ENCODE measurements at places on chromosomes 5 and 9.

DNA sequence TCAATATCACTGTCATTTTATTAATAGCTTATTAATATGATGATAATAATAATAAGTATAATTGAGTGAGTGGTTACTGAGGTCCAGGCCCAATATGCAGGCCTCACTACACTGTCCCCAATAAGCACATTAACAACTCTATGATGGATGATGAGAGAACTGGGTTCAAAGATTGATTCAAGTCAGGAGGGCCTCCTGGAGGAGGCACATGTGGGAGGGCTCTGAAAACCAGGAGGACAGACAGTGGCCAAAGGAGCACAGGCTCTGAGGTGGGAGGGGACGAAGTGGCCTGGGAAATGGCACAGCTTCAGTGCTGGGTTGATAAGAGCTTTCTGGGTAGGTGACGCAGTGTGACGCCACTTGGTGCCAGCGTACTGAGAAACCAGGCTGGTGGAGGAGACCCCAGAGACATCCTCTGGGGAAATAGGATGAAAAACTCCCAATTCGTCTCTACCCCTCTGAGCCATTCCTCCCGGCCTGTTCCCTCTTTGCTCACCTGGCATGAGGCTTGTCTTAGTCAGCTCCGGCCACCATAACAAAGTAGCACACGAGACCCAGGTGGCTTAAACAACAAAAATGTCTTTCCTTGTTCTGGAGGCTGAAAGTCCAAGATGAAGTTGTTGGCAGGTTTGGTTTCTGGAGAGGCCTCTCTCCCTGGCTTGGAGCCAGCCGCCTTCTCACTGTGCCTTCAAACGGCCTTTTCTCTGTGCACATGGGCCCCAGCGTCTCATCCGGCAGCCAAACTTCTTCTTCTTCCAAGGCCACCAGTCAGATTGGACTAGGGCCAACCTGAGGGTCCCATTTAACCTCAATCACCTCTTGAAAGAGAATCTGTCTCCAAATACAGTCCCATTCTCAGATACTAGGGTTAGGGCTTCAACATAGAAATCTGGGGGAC lies 31.6 kb downstream of the NTNG2 start:
- DNase-seq = no peak

DNA sequence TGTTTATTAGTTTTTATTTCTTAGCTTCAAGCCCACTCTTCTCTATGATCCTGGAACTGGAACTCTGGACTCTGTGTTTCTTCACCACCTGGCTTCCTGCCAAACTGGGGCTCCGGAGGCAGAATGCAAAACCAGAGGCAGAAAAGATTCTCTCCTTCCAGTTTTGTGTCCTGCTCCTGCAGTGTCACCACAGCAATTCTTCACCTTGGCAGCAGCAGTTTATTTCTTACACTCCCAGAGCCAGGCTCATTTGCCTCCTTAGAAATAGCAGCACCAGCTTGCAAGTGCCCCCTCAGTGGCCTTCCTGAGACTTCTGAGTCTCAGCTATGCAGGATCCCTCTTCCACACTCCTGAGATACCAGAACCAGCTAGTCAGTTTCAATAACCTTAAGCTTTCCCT lies 26.7 kb upstream of the CAMK4 start:
- peak; percentile 6 for DNase-seq

DNA sequence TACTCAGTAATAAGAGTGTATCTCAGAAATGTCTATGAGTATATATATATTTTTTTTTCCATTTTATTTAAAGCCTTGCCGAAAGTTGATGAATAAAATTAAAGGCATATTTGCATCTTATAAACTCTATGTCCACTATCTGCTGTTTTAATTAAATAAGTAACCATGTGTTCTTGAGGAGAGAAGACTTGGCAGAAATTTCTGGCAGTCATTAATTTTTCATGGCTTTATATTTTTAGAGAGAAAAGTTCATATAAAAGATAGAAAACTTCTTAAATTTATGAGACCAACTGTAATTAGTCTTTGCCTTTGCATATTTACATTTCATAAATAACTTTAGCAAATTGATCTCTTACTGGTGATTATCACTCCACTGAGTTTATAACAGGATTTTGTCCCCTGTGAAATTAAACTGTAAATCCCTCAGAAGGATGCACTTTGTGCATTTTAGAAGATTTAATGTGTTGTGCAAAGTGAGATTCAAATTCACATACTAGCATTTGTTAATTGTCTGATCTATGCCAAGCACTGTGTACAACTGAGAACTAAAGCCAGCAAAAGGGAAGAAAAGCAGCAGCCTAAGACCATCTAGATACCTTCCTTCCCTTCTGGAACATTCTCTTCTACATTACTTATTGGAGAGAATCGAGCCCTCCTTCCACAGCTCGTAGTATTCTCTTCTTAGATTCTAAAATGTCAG lies 108.7 kb downstream of the SNCAIP start:
- DNase-seq = no peak

GRCh38 chr5:103101079-103101750 lies 18.7 kb downstream of the GIN1 start:
- no peak for DNase-seq

GRCh38 chr5:149584121-149584520 lies 2.8 kb downstream of the ARHGEF37 start:
- no peak for DNase-seq

GRCh38 chr5:83342465-83342864 lies 129.1 kb upstream of the VCAN start:
- DNase-seq = no peak

- DNase-seq = no peak
Observed at GRCh38 chr9:97064176-97064575, 25.2 kb upstream of the CTSV start.

DNA sequence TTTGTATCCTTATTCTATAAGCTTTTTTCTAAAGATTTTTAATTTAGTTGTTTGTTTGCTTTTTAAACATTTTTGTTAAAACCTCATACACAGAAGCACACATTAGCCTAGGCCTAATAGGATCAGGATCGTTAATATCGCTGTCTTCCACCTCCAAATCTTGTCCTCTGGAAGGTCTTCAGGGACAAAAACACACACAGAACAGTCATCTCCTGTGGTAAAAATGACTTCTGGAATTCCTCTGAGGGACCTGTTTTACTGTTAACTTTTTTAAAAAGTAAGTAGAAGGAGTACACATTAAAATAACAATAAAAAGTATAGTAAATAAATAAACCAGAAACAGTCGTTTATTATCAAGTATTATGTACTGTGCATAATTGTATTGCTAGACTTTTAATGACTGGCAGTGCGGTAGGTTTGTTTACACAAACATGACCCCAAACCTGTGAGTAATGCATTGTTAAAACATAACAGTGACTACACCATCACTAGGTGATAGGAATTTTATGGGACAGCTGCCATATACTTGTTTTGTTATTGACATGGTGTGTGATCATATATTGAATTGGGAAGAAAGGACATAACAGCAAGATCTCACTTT lies 109.6 kb downstream of the ZCCHC7 start:
- DNase-seq = no peak

DNA sequence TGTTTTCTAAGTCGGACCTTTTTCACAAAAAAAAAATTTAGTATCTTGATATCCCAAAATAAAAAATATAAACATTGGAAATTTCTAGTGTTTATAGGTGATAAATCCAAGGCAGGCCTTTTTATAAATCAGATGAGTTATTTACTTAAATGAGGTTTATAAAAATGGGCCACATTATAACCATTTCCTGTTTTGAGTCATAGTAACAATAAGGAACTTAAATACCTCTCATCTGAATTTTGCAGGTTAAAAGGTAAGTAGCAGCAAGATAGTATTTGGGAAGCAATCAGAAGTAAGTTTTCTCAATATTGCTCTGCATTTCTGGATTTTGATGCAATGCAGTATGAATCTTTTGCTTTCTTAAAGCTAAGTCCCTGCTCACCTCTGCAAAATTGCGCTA lies 3.9 kb downstream of the SPTAN1 start:
- no peak for DNase-seq

- no peak for DNase-seq
Observed at GRCh38 chr5:144151026-144151425, 19.4 kb downstream of the YIPF5 start.

- no peak for DNase-seq
Observed at GRCh38 chr5:141858079-141858765, 20.0 kb downstream of the PCDH1 start.

- no peak for DNase-seq
Observed at GRCh38 chr5:167804512-167805220, 486.8 kb upstream of the WWC1 start.

DNA sequence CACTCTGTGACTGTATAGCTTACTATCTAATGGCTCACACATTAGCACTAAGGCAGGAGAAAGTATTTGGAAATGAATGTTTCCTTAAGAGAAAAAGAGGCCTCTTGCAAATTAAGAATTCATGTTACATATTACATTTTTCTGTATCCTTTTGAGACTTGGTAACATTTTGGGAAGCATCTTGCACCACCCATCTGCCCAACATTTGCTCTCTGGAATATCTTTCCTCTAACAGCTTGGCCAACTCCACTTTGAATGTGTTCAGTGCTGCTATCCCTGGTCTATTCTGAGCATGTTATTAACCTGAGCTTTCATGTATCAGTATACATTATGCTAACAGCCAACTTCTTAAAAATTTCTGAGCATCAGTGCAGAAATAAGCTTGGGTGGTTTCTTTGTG lies 27.2 kb downstream of the MFAP3 start:
- no peak for DNase-seq

GRCh38 chr5:159385536-159385935 lies 55.2 kb upstream of the IL12B start:
- no peak for DNase-seq

- DNase-seq = no peak
Observed at GRCh38 chr5:130724658-130725057, 440.4 kb downstream of the HINT1 start.

DNA sequence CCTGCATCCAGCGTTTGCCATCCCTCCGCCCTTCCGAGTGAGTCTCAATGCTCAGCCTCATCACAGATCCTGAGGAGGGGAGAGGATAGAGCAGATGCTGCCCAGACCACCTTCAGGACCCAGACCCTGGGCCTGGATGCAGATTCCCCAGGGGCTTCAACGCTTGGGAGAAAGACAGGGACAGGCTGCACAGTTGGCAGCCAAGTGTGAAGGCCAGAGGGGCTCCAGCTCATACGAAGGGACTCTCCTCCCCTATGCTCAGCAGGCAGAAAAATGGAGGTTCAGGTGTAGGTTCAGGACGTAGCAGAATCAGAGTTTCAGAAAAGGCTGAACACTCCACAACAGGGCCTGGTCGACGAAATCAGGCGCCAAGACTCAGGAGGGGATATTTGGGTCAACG lies 378.5 kb upstream of the IRX1 start:
- DNase-seq = no peak

DNA sequence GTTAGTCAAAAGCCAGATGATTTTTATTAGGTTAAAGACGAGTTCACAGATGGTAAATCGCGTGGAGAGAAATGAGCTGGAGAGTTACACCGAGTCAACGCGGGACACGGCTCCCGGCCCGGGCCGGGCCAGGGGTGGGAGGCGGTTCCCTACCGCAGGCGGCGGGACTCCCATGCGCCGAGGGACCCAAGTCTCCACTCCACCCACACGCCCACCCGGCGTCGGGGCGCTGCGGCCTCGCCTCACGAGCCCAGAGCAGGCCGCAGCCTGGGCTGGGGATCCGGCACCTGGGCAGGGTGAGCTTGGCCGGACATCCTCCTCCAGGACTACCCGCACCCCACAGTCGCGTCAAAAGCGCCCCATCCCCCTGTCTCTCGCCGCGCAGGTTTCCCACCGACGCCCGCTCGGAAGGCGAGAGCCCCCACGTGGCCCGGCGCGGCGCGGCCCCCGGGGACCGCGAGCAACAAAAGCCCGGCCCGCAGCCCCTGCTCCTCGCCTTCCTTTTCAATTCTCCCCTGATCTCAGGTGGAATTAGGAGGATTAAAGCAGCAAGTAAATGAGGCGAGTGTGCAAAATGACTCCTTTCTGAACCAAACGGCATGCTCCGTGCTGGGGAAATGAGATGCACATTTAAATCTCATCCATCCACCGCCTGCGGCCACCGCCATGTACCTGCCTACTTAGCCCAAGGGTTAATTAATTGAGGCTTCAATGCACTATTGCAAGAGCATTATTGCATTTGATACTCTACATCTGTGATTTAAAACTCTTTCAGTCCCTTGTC lies 196.5 kb upstream of the TBCA start:
- peak; percentile 34 for DNase-seq

DNA sequence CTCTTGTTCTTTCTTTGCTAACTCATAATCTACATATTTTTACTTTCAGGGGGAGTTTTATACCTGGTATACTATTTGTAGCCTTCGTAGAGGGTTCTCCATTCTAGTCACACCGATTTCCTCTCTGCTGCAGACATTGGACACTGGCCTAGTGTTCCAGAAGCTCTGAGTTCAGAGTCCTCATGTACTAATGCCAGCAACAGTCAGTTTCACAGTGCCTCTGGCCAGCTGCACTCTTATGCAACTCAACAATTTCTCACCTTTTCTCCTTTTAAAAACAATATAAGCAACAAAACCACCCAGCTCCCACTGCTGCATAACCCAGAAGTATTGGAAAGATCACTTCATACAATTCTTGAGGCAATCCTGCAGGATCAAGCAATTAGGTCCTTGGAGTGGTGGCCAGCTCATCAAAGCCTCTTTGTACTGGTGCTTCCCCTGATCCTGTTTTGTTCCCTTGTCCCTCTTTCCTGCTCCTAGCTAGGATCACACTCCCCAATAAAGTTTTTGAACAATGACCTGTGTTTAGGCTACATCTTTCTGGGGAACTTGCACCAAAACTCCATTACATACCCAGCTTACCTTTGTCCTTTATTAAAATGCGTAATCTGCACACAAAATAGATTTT lies 98.1 kb upstream of the TUT7 start:
- DNase-seq = no peak

DNA sequence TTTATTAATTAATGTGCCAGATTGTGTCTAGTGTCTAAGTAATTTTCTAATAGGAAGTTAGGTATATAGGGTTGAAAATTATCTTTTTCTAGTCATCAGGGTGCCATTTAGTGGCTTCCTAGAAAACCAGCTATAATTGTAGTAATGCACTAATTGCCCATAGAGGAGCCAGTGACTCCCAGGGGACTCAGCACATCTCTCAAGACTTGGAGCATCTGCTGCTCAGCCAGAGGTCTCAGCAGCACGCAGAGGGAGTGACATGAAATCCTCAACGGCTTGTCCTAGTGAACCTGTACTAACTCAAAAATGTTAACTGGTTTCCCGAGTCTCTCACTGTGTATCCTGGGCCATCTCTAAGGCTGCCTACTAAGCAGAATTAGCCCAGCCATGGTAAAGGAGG lies 78.2 kb upstream of the MAN2A1 start:
- no peak for DNase-seq

- DNase-seq = peak; percentile 78
Observed at GRCh38 chr5:62306896-62307689, 1.1 kb downstream of the KIF2A start.

DNA sequence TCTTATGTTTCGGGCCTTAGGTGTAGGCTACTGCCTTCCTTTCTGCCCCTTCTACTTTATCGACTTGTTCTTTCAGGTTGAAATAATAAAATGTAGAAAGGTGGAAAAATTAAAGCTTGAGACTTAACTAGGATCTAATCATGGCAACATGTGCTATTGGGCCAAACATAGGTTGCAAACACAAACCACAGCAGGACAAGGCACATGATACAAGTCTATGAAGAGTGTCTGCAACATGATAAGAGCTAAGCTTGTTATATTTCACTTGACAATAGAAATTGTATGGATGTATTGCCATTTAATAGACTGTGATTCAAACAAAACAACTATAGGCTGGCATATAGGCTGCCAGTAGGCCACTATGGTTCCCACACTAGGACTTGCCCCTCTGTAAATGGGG lies 1.7 kb upstream of the ERAP2 start:
- no peak for DNase-seq

- DNase-seq = no peak
Observed at GRCh38 chr5:132181011-132181629, 46.5 kb downstream of the P4HA2 start.

GRCh38 chr9:133203506-133204075 lies 5.5 kb downstream of the OBP2B start:
- no peak for DNase-seq

- DNase-seq = peak; percentile 36
Observed at GRCh38 chr9:68979538-68980314, 34.2 kb downstream of the PRKACG start.
